Activated CD4-positive, CD25-positive, alpha-beta regulatory T cell treated with anti-CD3 and anti-CD28 coated beads, Interleukin-2, amount 50 U/mL, for 16 hours (primary cell): ENCODE measurements at places on chromosomes 6 and 20.

GRCh38 chr20:38931984-38932383 lies 5.8 kb downstream of the FAM83D start:
- no peak for DNase-seq

- DNase-seq: no peak
Measured at GRCh38 chr20:44609006-44609515, 26.7 kb downstream of the PKIG start.

DNA sequence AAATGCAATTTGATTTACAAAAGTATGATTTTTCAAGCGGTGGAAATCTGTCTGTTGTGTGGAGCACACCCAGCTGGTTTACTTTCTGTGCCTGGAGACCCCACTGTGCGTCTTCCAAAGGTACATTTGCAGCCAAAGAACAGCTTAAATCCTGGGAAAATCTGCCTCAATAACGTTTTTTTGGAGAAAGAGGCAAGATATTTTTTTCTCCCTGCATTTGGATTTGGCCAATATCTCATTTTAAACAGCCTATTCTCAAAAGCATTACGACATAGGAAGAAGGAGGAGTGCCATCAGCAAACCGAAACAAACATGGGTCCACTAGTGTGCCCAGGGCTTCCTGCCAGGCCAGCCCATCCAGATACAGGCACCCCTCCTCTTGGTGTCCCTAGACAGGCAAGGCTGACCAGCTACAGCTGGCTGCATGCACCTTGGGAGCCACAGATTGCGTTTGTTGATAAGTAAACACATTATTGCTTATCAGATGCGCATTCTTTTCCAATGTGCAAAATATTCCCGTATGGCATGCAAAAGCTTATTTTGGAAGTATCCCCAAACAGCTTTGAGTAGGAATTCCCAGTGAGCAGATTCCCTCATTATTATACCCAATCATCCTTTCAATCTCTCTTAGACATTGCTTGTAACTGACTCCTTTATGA lies 184.5 kb upstream of the MARCKS start:
- DNase-seq: no peak

- no peak for DNase-seq
Measured at GRCh38 chr6:155001482-155001881, 6.4 kb downstream of the TIAM2 start.

DNA sequence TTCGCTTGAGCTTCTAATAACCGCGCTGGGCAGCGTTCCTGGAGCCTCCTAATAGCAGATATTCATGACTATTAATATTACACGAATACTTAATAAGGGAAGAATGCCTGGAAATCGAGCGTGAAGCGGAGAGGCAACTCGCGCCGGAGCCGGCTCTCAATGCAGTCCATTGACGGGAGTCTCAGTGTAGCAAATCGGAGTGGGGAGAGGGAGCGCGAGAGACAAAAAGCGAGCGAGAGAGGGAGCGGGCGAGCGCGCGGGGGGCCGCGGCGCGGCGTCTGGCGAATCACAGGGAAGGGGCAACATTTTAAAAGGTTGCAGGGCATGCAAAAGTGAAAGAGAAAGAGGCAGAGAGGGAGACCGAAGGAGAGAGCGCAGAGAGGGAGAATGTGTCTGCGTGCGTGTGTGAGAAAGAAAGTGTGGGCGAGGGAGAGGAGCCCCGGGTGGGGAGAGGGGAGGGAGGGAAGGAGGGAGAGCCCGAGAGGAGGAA lies 2.9 kb downstream of the TFAP2A start:
- no peak for DNase-seq

DNA sequence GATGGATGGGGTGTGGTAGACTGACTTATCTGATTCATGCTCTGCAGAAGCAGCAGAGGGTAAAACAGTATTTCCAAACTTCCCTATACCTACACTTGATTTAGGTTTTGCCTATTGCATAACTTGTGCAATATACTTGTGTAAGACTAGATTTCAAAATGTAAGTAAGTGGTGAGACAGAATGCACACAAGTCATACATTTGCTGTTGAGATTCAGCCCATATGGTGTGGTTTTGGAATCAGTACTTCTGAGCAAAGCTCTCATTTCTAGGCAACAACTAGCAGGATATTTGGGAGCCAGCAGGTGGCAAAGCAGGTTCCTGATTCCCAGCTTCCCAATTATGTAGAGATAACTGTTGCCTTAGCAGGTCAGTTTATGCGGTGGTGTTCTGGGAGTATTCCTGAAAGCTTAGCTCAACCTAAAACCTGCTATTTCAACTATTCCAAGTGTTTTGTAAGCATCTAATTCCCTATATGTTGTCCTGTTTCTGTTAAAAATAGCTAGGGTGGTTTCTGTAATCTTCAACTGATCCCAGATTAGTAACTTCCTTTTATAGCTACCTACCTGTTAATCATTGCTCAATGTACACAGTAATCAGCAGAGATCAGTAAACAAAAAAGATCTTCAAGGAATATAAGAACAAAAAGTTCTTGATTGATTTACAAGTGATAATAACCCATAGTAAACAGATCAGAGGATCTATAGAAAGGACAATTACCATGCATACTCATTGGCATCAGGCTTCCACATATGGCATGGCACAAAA lies 8.5 kb upstream of the FABP7 start:
- DNase-seq: no peak

- no peak for DNase-seq
Measured at GRCh38 chr6:99151634-99152346, 197.7 kb downstream of the FAXC start.

DNA sequence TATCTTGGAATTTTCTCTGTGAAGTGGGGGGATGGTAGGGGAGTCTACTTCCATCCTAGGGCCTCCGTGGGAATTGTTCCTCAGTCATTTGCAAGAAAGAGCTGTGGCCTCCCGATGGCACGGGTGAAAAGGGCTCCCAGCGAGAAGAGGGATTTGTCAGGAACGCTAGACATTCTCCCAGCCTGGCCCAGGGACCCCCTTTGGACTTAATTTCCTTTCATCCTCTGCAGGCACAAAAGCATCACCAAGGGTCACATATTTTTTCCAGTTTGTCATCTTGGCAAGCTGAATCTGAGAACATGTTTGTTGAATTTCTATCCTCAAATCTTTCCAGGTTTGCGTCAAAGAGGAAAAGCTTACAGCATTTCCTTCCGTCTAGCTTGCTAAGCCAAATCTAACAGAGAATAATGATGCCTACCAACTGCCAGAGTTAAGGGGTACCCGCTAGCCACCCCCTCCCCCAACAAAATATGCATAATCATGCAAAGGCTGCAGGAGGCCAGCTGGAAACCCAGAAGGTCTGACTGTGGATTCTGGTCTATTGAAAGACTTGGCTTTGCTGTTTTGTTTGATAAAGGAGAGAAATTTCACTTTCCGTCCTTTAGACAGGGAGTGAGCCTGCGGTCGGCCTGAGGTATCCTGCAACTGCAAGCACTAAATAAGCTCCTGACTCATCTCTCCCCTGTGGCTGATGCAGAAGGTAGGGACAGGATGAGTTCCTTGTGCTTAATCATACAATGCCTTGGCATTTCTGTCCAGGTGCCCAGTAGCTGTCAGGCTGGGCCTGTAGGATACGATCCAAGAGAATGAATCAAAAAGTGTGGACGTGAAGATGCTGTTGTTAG lies 23.1 kb downstream of the PSMG4 start:
- no peak for DNase-seq

GRCh38 chr6:4638641-4639040 lies 137.6 kb upstream of the CDYL start:
- DNase-seq: no peak

GRCh38 chr20:60490217-60491050 lies 532.2 kb downstream of the CDH26 start:
- DNase-seq: no peak

DNA sequence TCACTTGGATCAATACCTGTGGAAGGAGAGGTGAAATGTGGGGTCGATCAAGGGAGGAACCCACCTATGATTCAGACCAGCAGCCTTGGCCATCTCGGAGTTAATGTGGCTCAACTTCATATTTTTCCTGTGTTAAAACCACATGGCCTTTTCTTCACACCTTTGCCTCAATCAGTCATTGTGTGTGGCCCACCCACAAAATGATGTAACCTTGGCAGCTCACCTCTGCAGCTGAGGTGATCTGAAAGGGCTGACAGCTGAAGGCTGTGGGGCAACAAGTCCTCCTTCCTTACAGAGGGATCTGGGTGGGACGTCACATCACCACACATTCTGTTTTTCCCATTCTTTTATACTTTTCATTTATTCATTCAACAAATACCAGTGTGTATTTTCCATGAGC lies 357.1 kb upstream of the HSF2 start:
- DNase-seq: no peak

DNA sequence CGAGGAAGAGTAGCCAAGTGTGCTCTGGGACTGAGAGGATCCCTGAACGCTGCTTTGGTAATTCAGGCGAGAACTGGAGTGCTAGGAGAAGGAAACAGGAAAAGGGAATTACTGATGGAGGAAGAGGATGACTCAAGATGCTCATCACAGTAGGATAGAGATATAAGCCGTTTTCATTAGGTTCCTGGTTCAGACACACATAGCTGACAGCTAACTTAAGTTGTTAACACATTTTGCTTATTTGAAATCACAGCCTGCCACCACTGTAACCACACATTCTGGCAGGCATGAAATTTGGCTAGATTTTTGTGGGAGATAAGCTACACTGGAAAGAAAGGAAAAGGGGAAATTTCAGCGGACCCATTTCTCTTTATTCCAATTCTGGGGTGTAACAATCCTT lies 138.2 kb upstream of the SLC22A16 start:
- DNase-seq: no peak

DNA sequence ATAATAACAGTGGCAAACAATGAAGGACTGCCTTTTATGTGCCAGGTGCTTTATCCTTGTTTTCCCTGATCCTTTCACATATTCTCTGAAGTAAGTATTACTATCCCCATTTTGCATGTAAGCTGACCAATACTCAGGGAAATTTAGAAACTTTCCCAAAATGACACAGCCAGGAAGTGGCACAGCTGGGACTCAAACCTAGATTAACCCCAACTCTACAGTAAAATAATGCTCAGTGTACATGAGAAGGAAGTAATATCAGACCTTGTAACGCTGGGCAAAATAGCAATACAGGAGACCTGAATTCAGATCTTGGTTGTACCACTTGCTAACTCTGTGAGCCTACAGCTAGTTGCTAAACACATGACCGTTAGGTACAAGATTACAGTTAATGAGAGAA lies 26.8 kb upstream of the NRSN1 start:
- DNase-seq: no peak

DNA sequence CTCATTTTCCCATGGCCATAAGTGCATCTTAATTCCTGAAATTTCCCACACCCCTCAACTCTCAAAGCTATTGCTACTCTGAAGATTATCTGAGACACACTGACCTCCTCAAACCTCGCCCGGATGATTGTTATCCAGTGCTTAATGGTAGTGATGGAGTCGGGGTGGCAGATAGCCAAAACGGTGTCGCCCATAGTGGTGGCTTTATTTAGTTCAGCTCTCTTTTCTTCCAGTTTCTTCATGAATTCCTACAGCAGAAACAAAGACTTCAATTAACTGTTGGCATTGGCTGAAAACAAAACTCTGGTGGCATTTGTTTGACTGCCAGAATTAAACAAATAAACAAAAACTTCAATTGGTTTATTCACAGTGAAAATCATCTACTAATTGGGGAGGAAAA lies 165.4 kb downstream of the DST start:
- DNase-seq: no peak

DNA sequence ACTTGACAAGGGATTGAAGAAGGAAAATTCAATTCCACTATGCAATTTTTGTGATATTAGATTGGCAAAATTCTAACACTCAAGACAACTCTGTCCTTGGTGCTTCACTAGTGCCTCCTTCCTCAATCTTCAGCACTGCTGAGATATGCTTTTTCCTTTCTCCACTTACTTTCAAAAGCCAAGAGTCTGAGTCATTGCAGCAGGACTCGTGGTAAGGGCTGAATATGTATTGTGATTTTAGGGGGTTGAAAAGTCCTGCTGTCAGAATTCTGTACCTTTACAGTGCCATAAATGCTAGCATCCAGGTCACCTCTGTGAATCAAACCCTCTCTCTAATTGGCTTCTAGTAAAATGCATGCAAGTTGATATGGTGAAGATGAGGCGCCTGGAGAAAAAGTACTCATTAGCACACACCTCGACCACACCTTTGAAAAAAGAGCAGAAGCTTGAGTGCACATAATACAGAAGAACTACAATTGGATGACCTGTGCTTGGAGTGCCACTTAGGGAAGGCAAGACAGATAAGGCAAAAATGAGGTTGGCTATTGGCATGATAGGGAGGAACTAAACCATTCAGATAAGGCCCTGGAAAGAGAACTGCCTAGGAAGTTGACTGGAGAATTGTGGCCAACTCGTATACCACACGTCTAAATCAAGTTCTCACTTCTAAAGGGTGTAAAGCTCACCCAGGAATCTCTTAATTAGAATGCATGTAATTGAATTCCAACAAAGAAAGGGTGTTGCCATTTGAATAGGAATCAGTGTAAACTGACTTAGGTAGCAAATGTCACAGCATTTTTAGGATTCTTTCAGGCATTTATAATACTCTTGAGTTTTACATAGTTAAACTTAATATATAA lies 43.6 kb upstream of the FAM83B start:
- no peak for DNase-seq

GRCh38 chr20:46683939-46684750 lies 5.1 kb downstream of the TP53RK start:
- no peak for DNase-seq

GRCh38 chr20:13231031-13231752 lies 10.1 kb downstream of the ISM1 start:
- DNase-seq: no peak

- DNase-seq: no peak
Measured at GRCh38 chr6:23655525-23655924, 470.5 kb upstream of the NRSN1 start.

DNA sequence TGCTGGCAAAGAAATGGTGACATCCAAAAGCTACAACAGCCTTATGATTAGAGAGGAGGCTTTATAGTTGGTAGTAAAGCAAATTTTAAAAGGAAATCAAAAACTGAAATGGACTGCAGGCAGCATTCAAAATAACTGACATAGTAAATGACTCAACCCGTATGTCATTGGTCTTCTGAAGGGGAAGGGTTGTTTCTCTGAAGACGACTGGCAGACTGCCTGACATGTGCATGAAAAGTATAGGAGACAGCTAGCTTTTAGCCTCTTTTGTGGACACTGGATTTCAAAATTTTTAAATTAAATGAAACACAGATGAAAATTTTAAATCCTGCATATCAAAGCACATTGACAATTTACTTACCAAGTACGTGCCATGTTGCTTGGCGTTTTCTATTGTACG lies 90.7 kb downstream of the TRMT6 start:
- DNase-seq: no peak

DNA sequence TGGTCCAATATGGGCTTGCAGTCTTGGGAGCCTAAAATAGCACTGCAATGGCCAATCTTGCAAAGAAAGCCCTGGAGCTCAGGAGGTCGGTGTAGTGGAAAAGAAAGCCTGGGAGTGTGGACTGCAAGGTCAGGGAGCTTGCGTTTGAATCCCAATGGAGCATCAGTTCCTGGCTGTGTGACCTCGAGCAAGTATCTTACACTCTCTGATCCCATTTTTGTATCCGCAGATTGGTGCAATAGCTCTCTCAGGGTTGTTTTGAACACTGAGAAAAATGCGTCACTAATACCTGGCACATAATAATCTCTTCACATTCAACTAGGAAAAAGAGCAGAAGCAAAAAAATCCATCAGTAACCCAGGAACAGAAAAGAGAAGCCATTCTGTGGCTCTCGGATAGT lies 7.3 kb downstream of the PMEPA1 start:
- no peak for DNase-seq

GRCh38 chr6:134437376-134437775 lies 119.5 kb upstream of the SGK1 start:
- no peak for DNase-seq

GRCh38 chr6:91860541-91861335 lies 1273.9 kb upstream of the MAP3K7 start:
- DNase-seq: no peak

- no peak for DNase-seq
Measured at GRCh38 chr6:97305414-97306066, 22.5 kb upstream of the MMS22L start.
